Posterior vena cava (tissue), 2 donors: ENCODE measurements at places on chromosomes 2 and 18.

DNA sequence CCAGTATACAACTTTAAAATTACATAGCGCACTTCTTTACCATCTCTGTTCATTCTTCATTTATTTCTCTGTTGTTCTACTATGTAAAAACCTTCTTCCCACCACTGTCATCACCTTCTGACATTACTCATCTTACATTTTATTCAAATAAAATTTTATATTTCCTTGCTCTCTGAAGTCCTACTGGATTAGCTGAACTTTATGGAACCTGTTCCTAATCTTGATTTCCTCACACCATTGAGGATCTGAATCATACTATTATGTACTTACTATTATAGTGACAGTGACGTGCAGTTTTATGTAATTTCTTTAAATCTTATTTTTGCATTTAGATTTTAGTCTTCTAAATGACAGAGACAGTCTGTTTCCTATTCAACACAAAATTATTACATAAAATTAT, 98.3 kb downstream of the DYNAP start:
- no peak for DNase-seq

DNA sequence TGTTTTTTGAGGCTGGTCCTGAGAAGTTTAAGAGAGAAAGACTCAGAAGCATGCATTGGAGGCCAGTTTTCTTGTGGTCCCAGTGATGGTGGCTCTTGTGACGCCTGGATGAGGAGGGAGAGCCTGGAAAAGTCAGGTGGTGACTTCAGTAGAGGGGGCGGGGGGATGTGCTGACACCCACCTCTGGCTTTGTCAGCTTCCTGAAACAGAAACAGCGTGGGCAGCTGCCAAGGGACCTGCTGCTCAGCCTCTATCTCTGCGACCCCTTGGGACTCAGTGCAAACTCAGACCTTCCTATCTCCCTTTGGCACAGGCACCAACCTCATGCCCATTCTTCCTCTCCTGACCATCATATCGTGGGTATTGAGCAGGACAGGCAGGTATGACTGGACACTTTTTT, 6.4 kb downstream of the TGFBRAP1 start:
- no peak for DNase-seq

DNA sequence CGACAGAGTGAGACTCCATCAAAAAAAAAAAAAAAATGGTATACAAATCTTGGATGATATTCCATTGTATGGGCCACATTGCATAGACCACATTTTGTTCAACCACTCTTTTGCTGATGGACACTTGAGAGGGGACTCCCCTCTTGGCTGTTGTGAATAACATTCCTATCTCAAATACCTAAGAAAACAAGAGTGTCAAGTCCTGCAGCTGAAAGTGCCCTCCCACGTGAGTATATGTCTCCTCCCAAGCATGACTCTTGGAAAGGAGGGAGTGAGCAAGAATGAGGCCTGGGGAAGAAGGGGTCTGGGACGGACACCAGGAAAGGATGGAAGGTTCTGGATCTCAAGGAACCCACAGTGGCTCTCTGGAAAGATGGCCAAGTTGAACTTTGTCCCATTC, 36.0 kb upstream of the NPAS2 start:
- no peak for DNase-seq

DNA sequence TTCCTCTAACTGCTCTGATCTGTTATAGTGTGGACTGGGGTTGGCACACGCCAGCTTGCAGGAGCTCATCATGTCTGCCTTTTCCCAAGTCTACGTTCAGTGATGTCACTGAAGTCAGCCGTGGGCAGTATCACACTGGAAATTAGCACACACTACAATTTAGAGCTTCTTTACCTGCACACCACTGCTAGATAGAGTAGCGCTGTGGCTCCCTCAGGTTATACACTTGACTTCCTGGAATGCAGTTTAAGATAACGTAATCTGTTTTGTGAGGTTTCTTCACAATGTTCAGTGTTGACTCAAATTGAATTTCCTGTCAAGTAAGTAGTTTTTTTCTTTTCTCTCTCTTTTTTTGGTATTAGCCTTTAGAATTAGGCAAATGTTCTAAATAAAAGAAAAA, 487.2 kb downstream of the DCDC2C start:
- no peak for DNase-seq
